NT2/D1 (cell line): ENCODE measurements at places on chromosomes 4 and X.

DNA sequence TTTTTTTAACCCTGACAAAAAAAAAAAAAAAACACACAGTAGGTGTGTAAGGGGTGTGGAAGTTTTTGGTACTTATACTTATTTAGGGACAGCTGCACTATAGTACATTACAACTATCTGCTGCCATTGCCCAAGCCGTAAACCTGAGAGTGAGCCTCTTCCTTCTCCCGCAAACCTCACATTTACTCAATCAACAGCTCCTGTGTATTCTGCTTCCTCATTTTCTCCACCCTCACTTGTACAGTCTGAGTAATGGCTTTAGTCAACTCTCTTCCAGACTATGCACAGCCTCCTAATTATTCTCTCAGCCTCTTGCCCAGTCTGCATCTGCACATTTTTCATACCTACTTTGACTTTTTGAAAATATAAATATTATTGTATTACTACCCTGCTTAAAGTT, 362.0 kb downstream of the ADAM29 start:
- DNase-seq, result no peak

GRCh38 chrX:77979870-77980269, 10.4 kb upstream of the PGAM4 start:
- no peak for DNase-seq

- DNase-seq, result no peak
Observed at GRCh38 chr4:27272217-27272616, 411.6 kb downstream of the STIM2 start.

GRCh38 chr4:88320224-88320779, 35.9 kb upstream of the PPM1K start:
- DNase-seq, result no peak

DNA sequence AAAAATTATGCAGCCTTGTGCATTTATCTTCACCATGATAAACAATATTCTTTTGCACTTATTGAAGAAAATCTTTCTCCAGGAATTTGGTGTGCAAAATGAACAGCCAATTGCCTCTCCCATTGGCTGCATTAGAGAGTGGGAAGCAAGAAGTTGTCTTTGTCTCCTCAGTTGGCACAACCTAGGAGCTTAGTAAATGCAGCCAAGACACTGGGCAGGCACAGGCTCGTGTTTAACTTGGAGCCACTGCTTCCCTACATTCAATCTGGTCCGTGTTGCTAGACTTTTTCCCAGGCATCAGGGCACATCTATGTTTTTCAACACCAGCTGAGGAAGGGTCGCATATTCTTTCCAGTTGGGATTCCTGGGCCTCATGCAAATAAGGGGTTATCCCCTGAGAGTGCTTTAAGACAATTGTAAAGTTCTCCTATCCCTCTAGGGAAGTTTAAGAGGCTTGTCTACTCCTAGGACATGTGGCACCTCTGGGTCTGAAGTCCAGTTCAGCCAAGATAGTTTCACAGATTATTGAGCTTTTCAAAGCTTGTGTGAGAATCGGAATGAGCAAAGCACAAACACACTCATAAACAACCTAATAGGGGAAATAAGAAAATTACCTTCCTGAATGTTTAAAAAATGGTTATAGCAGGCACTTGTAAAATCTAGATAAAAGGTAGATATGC, 31.8 kb upstream of the SRD5A3 start:
- no peak for DNase-seq

DNA sequence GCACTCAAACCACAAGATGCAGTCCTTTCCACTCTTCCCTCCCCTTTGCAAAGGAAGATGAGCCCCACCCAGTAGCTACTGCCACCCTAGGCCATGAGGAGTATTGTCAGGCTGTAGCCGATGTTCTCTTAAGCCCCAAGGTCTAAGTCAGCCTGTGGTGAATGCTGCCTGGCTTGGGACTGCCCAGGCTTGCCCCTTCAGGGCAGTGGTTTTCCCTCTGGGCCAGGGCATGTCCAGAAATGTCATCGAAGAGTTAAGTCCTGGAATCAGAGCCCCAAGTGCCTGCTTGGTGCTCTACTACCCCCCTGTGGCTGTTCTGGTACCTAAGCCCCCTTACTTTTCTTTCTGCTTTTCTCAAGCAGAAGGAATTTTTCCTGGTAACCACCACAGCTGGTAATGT, 11.8 kb upstream of the PGK1 start:
- DNase-seq, result no peak

- peak; percentile 64 for DNase-seq
Observed at GRCh38 chrX:47482512-47483305, at the start of gene ZNF41. Gene ZNF41, minus strand, starts transcription at chrX:47483222. Its CDS starts 15,741 bp downstream, at chrX:47467481.

DNA sequence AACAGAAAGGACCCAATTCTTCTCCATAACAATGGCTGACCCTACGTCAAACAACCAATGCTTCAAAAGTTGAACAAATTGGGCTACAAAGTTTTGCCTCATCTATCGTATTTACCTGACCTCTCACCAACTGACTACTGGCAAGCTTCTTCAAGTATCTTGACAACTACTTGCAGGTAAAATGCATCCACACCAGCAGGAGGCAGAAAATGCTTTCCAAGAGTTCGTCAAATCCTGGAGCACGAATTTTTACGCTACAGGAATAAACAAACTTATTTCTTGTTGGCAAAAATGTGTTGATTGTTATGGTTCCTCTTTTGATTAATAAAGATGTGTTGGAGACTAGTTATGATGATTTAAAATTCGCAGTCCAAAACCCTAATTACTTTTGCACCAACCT, 6.7 kb upstream of the GAB1 start:
- no peak for DNase-seq
